Epithelial cell of umbilical artery (primary cell): ENCODE measurements at places on chromosomes 7 and 10. TPM values are rescaled to one million over a fixed set of nuclear protein-coding genes. Genes with fewer than 3 reads are reported as not detected.

SEMA4G gene
- total RNA-seq, result 0.30 and 0.65 TPM in 2 replicates

HMX3 gene
- total RNA-seq, result not detected in 2 replicates

CARD11 gene
- total RNA-seq, result 1.7 and 6.2 TPM in 2 replicates

PRF1 gene
- not detected in 2 replicates for total RNA-seq

PNLIP gene
- total RNA-seq, result not detected in 2 replicates

PCGF5 gene
- total RNA-seq, result 17.5 and 29.5 TPM in 2 replicates

HEPACAM2 gene
- total RNA-seq, result not detected in 2 replicates

GPR26 gene
- not detected in 2 replicates for total RNA-seq

EVX1 gene
- not detected in 2 replicates for total RNA-seq

SPDYE16 gene
- not detected in 2 replicates for total RNA-seq

CUZD1 gene
- total RNA-seq, result 0.91 and 0.97 TPM in 2 replicates

PILRA gene
- total RNA-seq, result not detected in 2 replicates

EN2 gene
- under 0.01 TPM in 1 of 2 replicates, not detected in the other for total RNA-seq

TMEM270 gene
- total RNA-seq, result not detected in 2 replicates

FKBP6 gene
- total RNA-seq, result not detected in 2 replicates

CFAP58 gene
- total RNA-seq, result 0.15 and 0.65 TPM in 2 replicates

RBM20 gene
- total RNA-seq, result under 0.01 TPM in 1 of 2 replicates, not detected in the other

MYPN gene
- not detected in 2 replicates for total RNA-seq

DYNC1I1 gene
- under 0.01 and 1.8 TPM in 2 replicates for total RNA-seq

CALML5 gene
- total RNA-seq, result not detected in 2 replicates

ATG9B gene
- total RNA-seq, result not detected in 2 replicates

TMEM236 gene
- total RNA-seq, result under 0.01 and 0.15 TPM in 2 replicates

C10orf62 gene
- not detected in 2 replicates for total RNA-seq

HOXA2 gene
- under 0.01 and 0.15 TPM in 2 replicates for total RNA-seq

GDF2 gene
- total RNA-seq, result not detected in 2 replicates

TRIL gene
- 0.30 and 0.32 TPM in 2 replicates for total RNA-seq

CYP26C1 gene
- total RNA-seq, result 0.32 and 1.4 TPM in 2 replicates

HOXA9 gene
- 28.9 and 31.8 TPM in 2 replicates for total RNA-seq

HILPDA gene
- total RNA-seq, result 11.1 and 17.9 TPM in 2 replicates

CYP3A5 gene
- total RNA-seq, result not detected in 2 replicates

PFKP gene
- 416 and 436 TPM in 2 replicates for total RNA-seq

PLEKHA1 gene
- total RNA-seq, result 24.0 and 34.0 TPM in 2 replicates

ASNS gene
- 12.7 and 37.4 TPM in 2 replicates for total RNA-seq

ACSM6 gene
- not detected in 2 replicates for total RNA-seq

PNLIPRP3 gene
- not detected in 2 replicates for total RNA-seq

ACTA2 gene
- 7.1 and 14.0 TPM in 2 replicates for total RNA-seq

PNLIPRP1 gene
- not detected in 2 replicates for total RNA-seq

NUTM2D gene
- total RNA-seq, result 0.65 and 0.76 TPM in 2 replicates

ASB15 gene
- total RNA-seq, result not detected in 2 replicates

GBX1 gene
- total RNA-seq, result not detected in 2 replicates

ATOH7 gene
- 0.15 TPM in 1 of 2 replicates, not detected in the other for total RNA-seq

MOSPD3 gene
- 2.3 and 4.7 TPM in 2 replicates for total RNA-seq

SPDYE6 gene
- total RNA-seq, result not detected in 2 replicates

LIPJ gene
- total RNA-seq, result not detected in 2 replicates

NPC1L1 gene
- not detected in 2 replicates for total RNA-seq

GRM3 gene
- not detected in 2 replicates for total RNA-seq

PRSS37 gene
- total RNA-seq, result not detected in 2 replicates

KIFBP gene
- total RNA-seq, result 28.9 and 42.7 TPM in 2 replicates

SLC18A2 gene
- not detected in 2 replicates for total RNA-seq

EIF4EBP2 gene
- total RNA-seq, result 14.4 and 15.3 TPM in 2 replicates
